ENCODE measurements at places on chromosomes 12 and 14. TPM values are rescaled to one million over a fixed set of nuclear protein-coding genes. Genes with fewer than 3 reads are reported as not detected.

CRACR2A gene
- 17.3 TPM for total RNA-seq

ITGA7 gene
- 20.5 TPM for total RNA-seq

DNAL1 gene
- total RNA-seq = 6.1 TPM

TIGAR gene
- 7.5 TPM for total RNA-seq

SERPINA12 gene
- total RNA-seq = not detected

SERPINA10 gene
- not detected for total RNA-seq

CCDC60 gene
- not detected for total RNA-seq

FGF6 gene
- total RNA-seq = not detected

SSPN gene
- total RNA-seq = 17.7 TPM

C3AR1 gene
- 17.7 TPM for total RNA-seq

UNC79 gene
- 0.29 TPM for total RNA-seq

DNA sequence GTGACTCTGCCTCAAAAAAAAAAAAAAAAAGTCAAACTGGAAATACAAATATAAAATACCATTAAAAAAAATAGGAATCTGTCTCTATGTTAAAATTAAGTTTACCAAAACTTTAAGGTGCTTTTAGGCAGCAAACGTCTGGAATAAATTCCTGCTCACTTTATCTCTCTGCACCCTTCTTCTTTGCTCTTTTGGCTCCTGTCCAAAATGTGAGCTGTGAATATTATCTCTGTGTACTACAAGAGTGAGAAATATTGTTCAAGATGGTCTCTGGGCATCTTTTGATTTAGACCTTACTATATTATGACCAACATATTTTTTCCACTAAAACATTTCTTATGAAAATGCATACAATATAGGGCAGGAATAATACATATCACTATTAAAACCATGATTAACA lies 63.7 kb downstream of the PUS7L start:
- H3K4me3 ChIP-seq = no peak overlapping the region
- no peaks in the 10 kb centered on the region for H3K36me3 ChIP-seq
- no peaks in the 10 kb centered on the region for H3K4me1 ChIP-seq
- no peak for DNase-seq

- H3K36me3 ChIP-seq = no peaks in the 10 kb centered on the region
- DNase-seq = no peak
Measured at GRCh38 chr12:78176643-78177042, 345.9 kb downstream of the NAV3 start.

DNA sequence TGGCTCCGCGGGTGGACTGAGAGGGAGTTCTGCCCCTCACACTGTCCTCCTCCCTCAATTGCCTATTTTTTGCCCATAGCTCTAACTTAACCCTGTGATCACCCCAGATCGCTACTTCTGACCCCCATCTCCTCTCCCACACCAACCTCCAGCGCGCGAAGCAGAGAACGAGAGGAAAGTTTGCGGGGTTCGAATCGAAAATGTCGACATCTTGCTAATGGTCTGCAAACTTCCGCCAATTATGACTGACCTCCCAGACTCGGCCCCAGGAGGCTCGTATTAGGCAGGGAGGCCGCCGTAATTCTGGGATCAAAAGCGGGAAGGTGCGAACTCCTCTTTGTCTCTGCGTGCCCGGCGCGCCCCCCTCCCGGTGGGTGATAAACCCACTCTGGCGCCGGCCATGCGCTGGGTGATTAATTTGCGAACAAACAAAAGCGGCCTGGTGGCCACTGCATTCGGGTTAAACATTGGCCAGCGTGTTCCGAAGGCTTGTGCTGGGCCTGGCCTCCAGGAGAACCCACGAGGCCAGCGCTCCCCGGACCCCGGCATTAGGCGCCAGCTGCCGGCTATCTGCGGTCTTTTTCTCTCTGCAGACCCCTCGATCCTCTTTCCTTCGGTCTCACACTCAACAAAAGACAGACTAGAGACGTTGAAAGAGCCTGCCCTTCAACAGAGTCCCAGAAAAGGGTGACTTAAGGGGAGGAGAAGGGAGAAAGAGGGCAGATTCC lies 3.0 kb upstream of the TBX3 start:
- H3K36me3 ChIP-seq = no peaks in the 10 kb centered on the region
- H3K4me1 ChIP-seq = no peaks in the 10 kb centered on the region
- H3K4me3 ChIP-seq = no peak overlapping the region
- no peak for DNase-seq
- H3K27ac ChIP-seq = peak overlapping the region; percentile 77
- H3K27me3 ChIP-seq = peaks cover 12% of the 10 kb centered on the region

DNA sequence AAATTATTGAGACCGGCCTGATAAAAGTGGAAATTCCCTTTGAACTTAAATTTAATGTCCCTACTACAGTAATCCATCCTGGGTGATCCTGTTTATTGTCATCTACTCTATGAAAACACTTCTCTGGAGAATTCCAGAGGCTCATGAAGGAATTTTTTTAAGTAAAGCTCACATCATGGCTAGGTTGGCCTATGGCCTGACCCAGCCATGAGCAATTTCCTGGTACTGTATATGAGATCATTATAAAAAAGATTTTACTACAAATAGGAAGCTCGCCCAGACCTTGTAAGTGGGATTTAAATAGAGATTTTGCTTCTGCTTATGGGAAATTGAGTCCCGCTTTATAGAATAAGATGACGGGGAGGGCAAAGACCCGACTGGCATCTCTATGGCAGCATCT lies 215.5 kb downstream of the DPF3 start:
- H3K27ac ChIP-seq = no peak overlapping the region
- H3K36me3 ChIP-seq = no peaks in the 10 kb centered on the region
- H3K4me3 ChIP-seq = no peak overlapping the region
- H3K27me3 ChIP-seq = no peaks in the 10 kb centered on the region

GRCh38 chr12:131460520-131460919 lies 250.4 kb upstream of the SFSWAP start:
- H3K36me3 ChIP-seq = no peaks in the 10 kb centered on the region
- no peaks in the 10 kb centered on the region for H3K4me1 ChIP-seq
- no peak overlapping the region for H3K4me3 ChIP-seq

- no peaks in the 10 kb centered on the region for H3K36me3 ChIP-seq
- DNase-seq = no peak
- H3K4me1 ChIP-seq = no peaks in the 10 kb centered on the region
- no peak overlapping the region for H3K4me3 ChIP-seq
- H3K27me3 ChIP-seq = no peaks in the 10 kb centered on the region
Measured at GRCh38 chr12:119660076-119660475, 7.9 kb upstream of the PRKAB1 start.

DNA sequence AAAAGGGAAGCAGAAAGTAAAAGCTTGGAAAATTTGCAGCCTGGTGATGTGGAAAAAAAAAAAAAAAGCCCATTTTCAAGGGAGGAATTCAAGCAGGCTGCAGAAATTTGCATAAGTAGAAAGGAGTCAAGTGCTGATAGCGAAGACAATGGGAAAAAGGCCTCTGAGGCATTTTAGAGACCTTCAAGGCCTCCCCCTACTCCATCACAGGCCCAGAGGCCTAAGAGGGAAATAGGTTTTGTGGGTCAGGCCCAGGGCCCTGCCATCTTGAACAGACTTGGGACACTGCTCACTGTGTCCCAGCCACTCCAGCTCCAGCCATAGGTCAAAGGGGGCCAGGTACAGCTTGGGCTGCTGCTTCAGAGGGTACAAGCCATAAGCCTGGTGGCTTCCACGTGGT lies 13.8 kb upstream of the PRKD1 start:
- H3K27me3 ChIP-seq = no peaks in the 10 kb centered on the region
- no peak overlapping the region for H3K27ac ChIP-seq
- no peak overlapping the region for H3K4me3 ChIP-seq
- DNase-seq = no peak
- no peaks in the 10 kb centered on the region for H3K36me3 ChIP-seq

DNA sequence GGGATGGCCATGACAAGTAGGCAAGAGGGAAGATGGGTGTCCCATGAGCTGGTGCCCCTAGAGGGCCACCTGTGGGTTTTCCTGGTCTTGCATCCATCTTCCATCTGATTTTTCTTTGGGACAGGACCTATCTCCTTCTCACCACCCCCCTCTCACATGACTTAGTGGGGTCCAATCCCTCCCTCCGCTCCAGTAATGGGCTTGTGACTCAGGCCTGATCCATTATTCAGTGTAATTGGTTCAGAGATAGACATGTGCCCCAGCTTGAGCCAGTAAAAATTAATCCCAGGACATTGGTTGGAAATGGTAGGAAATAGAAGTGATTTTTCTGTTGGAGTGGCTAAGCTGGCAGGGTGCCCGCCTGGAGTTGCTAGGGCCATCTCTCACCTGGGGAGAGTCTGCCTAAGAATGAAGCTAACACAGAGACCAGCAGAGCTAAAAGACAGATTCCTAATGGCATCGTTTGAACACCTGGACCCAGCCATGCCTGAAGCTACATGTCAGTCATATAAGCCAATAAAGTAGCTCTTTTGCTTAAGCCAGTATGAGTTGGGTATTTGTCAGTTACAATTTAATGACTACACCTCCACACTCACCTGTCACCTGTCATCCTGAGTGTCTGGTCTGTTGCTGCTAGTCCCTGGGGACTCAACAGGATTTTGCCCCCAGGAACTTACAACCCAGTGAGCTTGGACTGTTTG lies 14.7 kb downstream of the RASAL1 start:
- H3K36me3 ChIP-seq = no peaks in the 10 kb centered on the region
- no peak overlapping the region for H3K27ac ChIP-seq
- H3K4me1 ChIP-seq = no peaks in the 10 kb centered on the region
- no peak for DNase-seq
- H3K27me3 ChIP-seq = no peaks in the 10 kb centered on the region
- H3K4me3 ChIP-seq = no peak overlapping the region

DNA sequence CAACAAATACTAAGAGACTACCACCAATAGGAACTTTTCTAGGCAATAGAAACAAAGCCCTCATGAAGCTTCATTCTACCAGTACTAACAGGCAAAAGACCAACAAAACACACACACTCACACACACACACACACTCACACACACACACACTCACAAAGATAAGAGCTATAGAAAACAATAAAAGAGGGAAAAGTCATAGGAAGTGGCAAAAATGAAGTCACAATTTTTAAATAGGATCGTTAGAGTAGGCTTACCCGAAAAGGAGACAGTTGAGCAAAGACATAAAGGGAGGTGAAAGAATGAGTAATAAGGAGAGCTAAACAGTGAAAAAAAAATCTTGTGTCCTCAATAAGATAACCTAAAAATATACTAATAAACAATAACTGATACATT lies 66.5 kb downstream of the C2CD5 start:
- peaks cover 5% of the 10 kb centered on the region for H3K36me3 ChIP-seq
- no peak for DNase-seq
- no peak overlapping the region for H3K27ac ChIP-seq
- no peak overlapping the region for H3K4me3 ChIP-seq

DNA sequence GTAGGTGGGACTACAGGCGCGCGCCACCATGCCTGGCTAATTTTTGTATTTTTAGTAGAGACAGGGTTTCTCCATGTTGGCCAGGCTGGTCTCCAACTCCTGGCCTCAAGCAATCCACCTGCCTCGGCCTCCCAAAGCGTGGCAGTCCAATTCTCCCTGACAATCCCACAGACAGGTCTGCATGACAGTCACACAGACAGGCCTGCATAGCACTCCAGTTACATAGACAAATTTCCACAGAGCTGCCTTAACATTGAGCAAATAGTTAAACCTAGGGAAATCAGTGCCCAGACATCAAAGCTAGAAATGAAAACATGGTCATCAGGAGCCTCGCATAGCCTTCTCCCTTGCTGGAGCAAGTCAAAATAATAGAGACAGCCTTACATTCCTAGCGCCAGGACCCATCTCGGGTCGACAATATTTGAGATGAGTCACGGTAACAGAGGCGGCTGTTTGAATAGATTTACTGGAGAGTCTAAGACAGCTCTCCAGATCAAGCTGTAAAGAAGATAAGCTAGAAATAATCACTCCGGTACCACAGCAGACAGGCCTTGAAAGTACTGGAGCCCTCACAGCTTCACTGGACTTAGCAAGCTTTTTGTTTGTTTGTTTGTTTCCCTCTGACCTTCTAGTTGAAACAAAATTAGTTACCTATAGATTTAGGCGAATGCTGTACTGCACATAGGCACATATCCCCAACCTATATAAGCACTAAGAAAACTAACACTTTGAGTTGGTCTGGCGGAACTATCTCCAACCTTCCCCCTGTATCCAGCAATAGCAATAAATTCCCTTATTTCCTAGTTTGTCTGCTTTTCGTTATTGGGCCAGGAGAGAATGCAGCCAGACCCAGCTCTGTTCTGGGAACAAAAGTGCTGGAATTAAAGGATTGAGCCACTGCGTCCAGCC lies 23.8 kb upstream of the PYROXD1 start:
- no peaks in the 10 kb centered on the region for H3K36me3 ChIP-seq
- no peak overlapping the region for H3K27ac ChIP-seq
- H3K4me1 ChIP-seq = no peaks in the 10 kb centered on the region
- H3K4me3 ChIP-seq = no peak overlapping the region
- H3K27me3 ChIP-seq = no peaks in the 10 kb centered on the region

GRCh38 chr12:95545303-95545702 lies 6.0 kb downstream of the USP44 start:
- H3K27me3 ChIP-seq = no peaks in the 10 kb centered on the region
- no peak overlapping the region for H3K27ac ChIP-seq
- H3K36me3 ChIP-seq = no peaks in the 10 kb centered on the region
- H3K4me3 ChIP-seq = no peak overlapping the region
- DNase-seq = no peak

DNA sequence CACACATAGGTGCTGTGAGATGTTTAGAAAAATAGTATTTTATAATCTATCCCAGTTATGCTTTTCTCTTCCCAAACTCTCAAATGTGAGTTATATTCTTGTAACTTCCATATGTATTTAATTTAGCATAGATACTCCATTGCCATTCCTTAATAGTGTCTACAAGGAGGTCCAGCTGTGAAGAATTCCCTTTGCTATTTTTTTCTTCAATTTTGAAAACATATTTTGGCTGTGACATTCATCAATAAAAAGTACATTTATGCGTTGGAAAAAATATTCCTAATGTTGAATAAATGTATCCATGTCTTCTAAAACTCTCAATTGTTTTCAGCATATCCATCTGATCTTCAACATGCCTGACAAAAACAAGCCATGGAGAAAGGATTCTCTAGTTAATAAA lies 1402.0 kb upstream of the SEL1L start:
- H3K27me3 ChIP-seq = no peaks in the 10 kb centered on the region
- no peaks in the 10 kb centered on the region for H3K36me3 ChIP-seq
- H3K4me1 ChIP-seq = no peaks in the 10 kb centered on the region
- H3K27ac ChIP-seq = no peak overlapping the region

DNA sequence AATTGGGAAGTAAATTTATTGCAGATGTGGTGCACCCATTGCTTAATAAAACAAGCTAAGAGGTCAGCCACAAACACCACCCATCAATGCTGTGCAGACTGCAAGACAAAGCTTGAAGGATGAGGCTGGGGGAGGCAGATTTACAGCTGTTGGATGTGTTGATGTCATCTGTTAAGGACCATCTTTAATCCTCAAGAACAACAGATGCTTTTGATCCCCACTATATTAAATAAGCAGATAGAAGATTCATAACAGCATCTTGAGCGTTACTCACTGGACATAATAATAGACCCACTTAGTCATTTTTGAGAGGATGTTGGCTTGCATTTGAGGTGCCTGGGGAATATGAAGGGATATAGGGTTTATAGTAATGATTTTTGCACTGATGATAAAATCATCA lies 58.8 kb downstream of the GPR68 start:
- no peaks in the 10 kb centered on the region for H3K4me1 ChIP-seq
- H3K27me3 ChIP-seq = no peaks in the 10 kb centered on the region
- no peak overlapping the region for H3K4me3 ChIP-seq
- peaks cover 12% of the 10 kb centered on the region for H3K36me3 ChIP-seq
- DNase-seq = no peak

- DNase-seq = no peak
- peak overlapping the region; percentile 96 for H3K27ac ChIP-seq
- H3K36me3 ChIP-seq = no peaks in the 10 kb centered on the region
- H3K27me3 ChIP-seq = no peaks in the 10 kb centered on the region
Measured at GRCh38 chr12:6233121-6233971, 33.1 kb downstream of the CD9 start.

All from breast epithelium (tissue), 4 donors.